WERI-Rb-1 (cell line): ENCODE measurements at places on chromosomes 13 and 19.

DNA sequence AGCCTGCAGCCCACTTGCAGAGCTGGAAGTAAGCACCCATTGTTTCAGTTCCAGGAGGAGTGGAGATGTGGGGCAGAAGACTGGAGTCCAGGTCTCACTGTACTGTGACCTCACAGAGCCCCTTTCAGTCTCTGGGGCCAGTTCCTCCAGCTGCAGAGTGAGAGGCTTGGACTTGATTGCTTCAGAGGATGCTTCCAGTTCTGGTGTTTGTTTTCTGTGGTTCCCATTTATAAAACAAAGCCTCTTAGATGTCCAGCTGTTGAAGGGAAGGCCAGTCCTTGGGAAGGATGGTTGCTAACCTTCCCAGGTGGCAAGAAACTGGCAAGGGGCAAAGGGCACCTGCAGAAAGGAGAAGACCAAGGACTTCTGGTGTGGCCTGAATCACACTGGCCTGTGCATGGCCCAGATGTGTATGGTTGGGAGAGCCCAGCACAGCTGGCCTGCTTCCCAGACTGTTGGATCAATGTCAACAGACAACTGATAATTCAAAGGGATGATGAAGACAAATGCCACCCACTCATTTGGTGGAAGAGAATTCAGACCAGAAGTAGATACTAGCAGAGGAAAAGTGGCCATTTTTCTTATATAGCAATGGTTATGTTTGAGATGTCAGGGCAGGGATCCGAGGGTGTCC, 218.5 kb downstream of the ZNF536 start:
- no peak for DNase-seq

DNA sequence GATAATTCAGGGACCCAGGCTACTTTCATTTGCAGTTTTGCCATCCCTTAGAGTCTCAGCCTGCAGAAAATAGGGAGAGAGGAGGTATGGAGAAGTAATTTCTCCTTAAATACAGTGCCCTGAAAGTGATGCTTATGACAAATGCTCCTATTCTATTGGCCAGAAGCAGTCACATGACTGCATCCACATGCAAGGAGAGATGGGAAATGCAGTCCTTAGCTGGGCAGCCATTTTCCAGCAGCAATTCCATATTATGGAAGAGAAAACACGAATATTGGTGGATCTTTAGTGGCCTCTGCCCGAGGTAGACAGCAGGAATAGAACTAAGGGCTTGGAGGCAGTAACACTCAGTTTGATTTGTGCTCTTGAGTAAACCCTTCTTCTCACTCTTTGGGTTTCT, 39.4 kb downstream of the VAV1 start:
- DNase-seq: peak; percentile 19

DNA sequence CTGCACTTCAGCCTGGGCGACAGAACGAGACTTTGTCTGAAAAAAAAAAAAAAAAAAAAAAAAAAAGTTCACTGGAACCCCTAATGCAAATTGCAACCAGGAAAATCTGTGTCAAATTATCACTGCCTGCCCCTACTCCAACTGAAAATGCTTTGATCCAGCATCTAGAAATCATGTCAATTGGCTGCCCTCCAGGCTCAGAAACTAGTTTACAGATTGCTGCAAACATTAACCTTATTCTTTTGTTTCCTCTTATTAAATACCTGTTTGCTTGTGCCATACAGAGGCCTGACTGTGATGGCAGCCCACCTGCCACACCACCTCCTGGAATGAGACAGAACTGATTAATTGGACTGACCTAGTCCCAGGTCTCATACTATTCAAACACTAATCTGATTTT, 18.6 kb upstream of the AKT2 start:
- no peak for DNase-seq

- DNase-seq: no peak
These were observed 127.9 kb downstream of the DLEU7 start for GRCh38 chr13:50715402-50716146.
